ENCODE measurements at places on chromosomes 3 and 15. TPM values are rescaled to one million over a fixed set of nuclear protein-coding genes. Genes with fewer than 3 reads are reported as not detected.

GRCh38 chr3:41419809-41420208 lies 220.5 kb downstream of the CTNNB1 start:
- no peak for DNase-seq

Gene SLC28A2
- total RNA-seq: not detected

- DNase-seq: no peak
Measured at GRCh38 chr3:39449796-39450195, 17.7 kb upstream of the MOBP start.

GRCh38 chr3:149481056-149481455 lies 6.6 kb downstream of the TM4SF4 start:
- DNase-seq: no peak

- DNase-seq: no peak
Measured at GRCh38 chr3:131636266-131636775, 133.6 kb upstream of the MRPL3 start.

GRCh38 chr3:65545429-65545828 lies 493.3 kb downstream of the MAGI1 start:
- no peak for DNase-seq

- no peak for DNase-seq
Measured at GRCh38 chr3:171385086-171385485, 75.1 kb downstream of the TNIK start.

Gene RETNLB
- not detected for total RNA-seq

GRCh38 chr3:101913168-101913567 lies 63.9 kb downstream of the NFKBIZ start:
- DNase-seq: no peak

GRCh38 chr3:137172728-137173127 lies 214.9 kb downstream of the IL20RB start:
- no peak for DNase-seq

DNA sequence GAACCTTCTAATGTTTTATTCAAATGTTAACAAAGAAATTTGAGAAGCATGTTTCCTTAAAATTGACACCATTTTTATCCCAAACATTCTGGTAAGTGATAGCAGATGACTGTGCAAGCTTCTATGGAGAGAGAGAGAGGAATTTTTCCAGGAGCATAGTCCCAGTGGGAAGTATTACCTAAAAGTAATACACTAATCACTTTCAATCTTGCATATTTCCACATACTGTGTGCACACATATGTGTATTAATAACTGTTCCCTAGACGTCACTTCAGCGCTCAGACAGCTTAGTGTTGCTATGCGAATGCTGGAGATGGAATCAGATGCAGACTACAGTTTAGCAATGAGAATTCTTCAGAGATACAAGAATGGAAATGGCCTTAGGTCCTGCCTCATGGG lies 424.3 kb upstream of the TPRG1 start:
- no peak for DNase-seq

GRCh38 chr3:187445356-187445755 lies 77.2 kb downstream of the RTP4 start:
- DNase-seq: no peak

DNA sequence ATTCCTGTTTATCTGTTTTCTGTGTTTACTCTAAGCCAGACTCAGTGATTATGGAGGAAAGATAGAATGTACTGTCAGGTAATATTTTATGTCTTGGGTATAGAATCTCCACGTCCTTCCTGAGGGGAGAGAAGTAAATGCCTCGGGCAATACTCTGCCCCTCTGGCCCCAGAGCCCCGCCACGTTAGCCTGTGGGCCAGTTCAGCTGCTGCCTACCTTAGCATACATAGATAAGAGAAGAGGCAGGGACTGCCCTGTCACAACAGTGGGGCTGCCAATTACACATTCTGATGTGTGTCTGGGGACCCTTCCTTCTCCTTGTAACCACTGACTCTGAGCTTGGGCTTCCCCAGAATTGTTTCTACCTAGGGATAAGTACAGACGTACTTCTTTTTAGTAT lies 347.7 kb upstream of the ATP11B start:
- no peak for DNase-seq

Gene ST6GAL1
- 35.1 TPM for total RNA-seq

DNA sequence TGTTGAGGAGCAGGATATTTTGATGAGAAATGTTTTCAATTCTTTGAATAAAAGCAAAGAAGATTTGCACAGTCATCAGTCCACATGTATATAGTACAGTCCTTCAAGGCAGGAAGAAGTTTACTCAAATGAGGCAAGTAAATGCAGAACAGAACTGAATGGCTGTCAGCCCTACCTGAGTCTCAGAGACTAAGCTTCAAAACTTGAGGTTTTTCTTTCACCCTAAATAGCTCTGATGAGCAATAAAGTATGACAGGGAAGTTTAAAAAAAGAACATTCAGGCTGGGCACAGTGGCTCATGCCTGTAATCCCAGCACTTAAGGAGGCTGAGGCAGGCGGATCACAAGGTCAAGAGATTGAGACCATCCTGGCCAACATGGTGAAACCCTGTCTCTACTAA lies 232.5 kb downstream of the SUCLG2 start:
- DNase-seq: no peak

- DNase-seq: no peak
Measured at GRCh38 chr3:10627884-10628572, 122.6 kb upstream of the ATP2B2 start.

Gene PLSCR5
- total RNA-seq: not detected

DNA sequence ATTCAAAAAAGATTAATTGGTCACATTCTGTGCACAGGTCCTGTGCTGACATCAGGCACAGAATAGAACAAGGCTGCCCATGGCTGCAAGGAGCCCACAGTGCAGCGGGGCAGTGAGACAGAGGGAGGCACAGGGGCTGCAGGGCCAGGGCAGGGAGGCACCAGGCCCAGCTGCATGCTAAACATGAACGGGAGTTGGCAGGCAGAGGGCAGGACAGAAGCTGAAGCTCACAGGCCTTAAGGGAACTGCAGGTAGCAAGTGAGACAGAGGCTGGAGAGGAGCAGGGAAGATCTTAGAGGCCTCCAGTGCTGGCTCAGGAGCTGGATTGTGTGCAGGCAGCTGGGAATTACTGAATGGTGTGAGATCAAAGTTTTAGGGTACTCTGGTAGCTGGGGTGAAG lies 26.2 kb downstream of the IDH3A start:
- DNase-seq: no peak

- no peak for DNase-seq
Measured at GRCh38 chr3:39114456-39114855, 7.0 kb downstream of the TTC21A start.

GRCh38 chr15:41565702-41566101 lies 6.7 kb downstream of the TYRO3 start:
- no peak for DNase-seq

Gene GUCA1C
- total RNA-seq: not detected

- DNase-seq: no peak
Measured at GRCh38 chr3:105083945-105084344, 282.8 kb upstream of the ALCAM start.

Gene LMOD3
- total RNA-seq: 4.2 TPM

Gene PPARG
- not detected for total RNA-seq

DNA sequence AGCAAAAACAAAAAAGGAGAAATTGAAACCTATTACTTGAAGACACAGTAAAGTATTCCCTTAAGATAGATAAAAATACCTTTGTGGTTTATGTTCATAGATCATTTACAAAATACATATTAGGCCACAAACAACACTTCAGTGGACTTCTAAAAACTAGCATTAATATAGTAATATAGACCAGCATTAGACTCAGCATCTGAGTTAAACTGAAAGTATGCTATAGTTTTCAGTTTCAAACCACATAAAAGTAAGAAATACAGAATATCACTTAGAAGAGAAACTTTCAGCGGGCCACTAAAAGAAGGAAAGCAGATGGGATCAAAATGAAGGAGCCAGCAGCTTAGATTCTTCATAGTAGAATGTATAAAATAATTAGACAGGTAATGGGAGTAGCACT lies 86.6 kb downstream of the MSL2 start:
- DNase-seq: no peak

DNA sequence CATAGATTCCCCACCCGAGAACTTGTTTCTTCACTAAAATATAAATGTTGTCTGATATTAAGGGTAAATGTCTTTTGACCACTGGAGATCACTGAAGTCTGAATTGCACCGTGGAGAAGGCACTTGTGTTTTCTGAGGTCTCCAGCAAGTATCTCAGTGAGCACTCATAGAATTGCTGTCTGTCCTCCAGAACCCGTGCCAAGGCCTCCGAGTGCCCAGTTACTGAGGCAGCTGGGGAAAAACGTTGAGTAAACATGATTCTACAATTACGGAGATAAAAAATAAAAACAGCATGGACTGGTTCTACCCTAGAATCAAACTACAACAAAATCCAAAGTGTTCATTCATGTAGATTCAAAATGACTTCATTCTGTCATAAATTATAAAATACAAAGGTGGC lies 60.0 kb downstream of the MLH1 start:
- DNase-seq: no peak

- DNase-seq: no peak
Measured at GRCh38 chr3:101976473-101976872, 127.2 kb downstream of the NFKBIZ start.

GRCh38 chr3:45628746-45629145 lies 34.2 kb downstream of the LIMD1 start:
- DNase-seq: no peak

- no peak for DNase-seq
Measured at GRCh38 chr3:70933105-70933810, 620.8 kb upstream of the MDFIC2 start.

Gene STOML1
- total RNA-seq: 8.7 TPM

Gene SKOR1
- total RNA-seq: 0.49 TPM

GRCh38 chr3:127089486-127090145 lies 103.3 kb upstream of the PRR23E start:
- DNase-seq: no peak

DNA sequence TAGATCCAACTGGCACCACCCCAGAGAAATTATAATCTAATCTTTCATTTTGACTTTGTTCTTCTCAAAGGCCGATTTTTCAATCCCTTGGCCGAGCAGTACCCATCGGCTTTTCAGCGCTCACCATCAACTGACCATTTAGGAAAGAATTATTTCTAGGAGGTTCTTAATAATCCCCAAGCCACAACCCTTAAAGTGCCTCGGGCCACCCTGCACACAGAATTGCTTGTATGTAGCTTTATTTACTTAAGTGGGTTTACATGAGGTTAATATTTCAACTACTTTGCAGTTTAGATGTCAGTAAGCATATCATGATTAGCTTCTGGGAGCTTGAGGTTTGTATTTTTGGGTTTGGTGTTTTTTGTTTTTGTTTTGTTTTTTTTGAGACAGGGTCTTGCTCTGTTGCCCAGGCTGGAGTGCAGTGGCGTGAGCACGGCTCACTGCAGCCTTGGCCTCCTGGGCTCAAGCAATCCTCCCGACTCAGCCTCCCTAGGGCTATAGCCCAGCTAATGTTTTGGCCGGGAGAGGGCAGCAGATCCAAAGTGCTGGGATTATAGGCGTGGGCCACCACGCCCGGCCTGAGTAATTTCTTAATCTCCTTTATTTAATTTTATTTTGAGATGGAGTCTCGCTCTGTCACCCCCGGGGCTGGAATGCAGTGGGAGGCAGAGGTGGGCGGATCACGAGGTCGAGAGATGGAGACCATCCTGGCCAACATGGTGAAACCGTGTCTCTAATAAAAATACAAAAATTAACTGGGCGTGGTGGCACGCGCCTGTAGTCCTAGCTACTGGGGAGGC lies 801 bp upstream of the CDAN1 start:
- no peak for DNase-seq

DNA sequence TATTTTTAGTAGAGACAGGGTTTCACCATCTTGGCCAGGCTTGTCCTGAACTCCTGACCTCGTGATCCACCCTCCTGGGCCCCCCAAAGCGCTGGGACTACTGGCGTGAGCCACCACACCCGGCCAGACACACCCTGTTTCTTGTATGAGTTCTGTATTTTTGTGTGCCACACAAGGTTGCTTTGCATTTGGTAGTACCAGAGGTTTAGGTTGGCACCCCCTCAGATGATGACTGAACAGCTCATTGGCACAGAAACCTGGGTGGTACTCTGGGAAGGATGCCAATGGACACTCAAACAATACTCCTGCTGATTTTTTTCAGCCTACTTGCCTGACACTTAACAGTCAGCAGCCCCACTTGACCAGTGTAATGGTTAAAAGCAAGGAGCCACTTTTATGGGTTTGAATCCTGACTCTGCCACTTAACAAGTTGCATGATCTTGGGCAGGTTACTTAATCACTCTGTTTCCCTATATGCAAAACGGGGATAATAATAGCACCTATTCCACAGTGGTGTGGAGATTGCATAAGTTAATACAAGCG lies 39.2 kb upstream of the BCL2A1 start:
- no peak for DNase-seq

- DNase-seq: no peak
Measured at GRCh38 chr15:29770796-29771195, 51.5 kb downstream of the TJP1 start.

DNA sequence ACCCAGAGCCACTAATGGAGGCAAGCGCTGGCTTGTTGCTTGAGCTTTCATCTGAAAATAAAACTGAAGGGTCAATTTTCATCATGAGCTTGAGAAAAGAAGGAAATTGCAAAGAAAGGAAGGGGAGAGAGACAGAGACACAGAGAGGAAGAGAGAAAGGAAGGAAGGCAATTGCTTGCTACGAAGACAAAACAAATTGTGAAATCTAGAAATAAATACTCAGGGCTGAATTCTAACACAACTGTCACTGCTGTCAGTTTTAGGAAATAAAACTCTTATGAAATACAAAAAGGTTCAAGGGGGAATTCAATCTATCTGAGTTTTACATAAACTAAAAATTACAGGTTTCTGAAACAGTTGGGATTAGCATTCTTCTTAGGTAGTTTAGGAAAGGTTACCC lies 36.7 kb downstream of the FOXP1 start:
- DNase-seq: no peak

Gene CIB2
- total RNA-seq: 37.7 TPM

- no peak for DNase-seq
Measured at GRCh38 chr3:87771337-87772192, 287.2 kb downstream of the CGGBP1 start.

- DNase-seq: no peak
Measured at GRCh38 chr3:111904376-111905241, 45.5 kb downstream of the PHLDB2 start.

Gene GABRR3
- not detected for total RNA-seq

Gene PLA2G4D
- not detected for total RNA-seq

Gene CCDC80
- total RNA-seq: 49.8 TPM

Gene SLC7A14
- total RNA-seq: 0.09 TPM

Gene B2M
- total RNA-seq: 104 TPM

Measured in neural crest cell (in vitro differentiated cells).